Kasumi-1 (cell line): ENCODE measurements at places on chromosomes 3 and 15.
A peak's percentile ranks its signal among the peaks of the same experiment; 100 is the strongest.

DNA sequence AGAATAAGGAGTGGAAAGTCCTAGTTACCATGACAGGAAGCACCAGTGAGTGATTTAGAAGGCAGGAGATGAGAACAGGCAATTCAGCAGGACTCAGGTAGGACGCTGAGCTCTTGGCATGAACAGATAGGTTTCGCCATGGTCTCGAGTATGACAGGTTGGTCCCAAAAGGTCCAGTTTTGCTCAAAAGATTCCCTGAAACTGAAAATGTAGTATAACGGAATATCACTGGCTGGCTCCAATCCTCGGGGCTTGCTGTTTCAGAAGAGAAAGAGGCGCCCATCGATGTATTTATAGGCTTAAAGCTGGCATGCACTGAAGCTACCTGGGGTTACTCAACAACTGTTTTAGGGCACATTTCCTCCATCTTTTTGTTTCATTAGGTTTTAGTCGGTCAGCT, 59.2 kb downstream of the SRGAP3 start:
- DNase-seq, result no peak

- DNase-seq, result no peak
These were observed 43.4 kb downstream of the PPP2R3A start for GRCh38 chr3:136008732-136009470.

GRCh38 chr3:184757022-184757651, 45.3 kb upstream of the MAGEF1 start:
- DNase-seq, result peak; percentile 40

- DNase-seq, result no peak
These were observed 515.6 kb upstream of the SGO1 start for GRCh38 chr3:20701641-20702040.

DNA sequence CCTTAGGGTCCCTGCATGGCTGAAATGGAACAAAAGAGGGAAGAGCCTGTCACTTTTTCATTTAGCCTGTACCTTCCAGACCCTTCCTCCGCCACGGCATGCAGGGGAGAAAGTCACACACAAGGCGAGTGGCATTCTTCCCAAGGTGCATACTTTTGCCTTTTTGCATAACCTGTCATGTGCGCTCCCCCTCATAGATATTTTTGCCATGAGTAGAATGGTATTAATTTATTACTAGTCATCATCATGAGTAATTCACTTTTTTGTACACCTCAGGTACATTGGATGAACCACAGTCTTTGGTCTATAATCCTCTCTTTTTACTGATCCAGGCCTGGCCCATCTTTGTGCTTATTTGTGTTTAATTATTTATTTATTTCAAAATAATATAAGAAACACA, 8.9 kb upstream of the BUB1B start:
- DNase-seq, result no peak

DNA sequence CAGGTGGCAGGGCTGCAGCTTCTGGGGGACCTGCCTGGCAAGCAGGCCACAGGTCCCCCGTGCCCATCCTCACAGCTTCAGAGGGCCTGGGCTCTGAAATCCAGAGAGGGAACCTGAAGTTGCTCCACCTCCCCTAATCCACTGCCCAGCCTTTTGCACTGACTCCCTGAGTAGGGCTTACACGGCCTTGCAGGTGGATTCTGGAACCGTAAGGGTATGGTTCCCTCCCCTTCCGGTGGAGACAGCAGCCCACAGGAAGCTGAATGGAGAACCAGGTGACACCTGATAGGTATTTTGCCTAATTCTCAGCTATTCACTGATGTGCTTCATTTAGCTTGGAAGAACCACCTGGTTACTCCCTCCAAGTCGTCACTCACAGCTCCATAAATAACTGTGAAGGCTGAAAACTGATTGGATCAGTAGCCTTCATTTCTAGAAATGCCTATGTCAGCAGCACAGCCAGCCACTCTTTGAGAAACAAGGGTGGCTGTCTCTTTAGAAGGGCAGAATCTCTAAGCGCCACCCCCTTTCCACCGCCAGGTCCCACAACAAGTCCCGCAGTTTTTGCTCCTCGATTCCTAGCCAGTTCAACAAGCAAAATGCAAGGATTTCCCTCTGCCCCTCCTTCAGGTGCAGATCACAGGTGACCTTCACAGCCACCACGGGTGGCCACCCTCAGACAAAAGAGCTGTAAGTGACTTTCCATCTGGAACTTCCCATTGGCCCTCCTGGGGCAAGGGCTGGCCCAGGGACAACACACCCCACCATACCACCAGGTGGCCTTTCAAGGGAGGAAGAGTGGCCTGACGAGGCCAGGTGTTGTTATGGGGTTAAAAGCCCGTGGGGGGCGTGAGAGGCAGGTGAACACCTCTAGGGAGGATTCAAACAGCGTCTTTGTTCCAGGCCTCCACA, 112.9 kb downstream of the SEC22A start:
- DNase-seq, result no peak

- DNase-seq, result no peak
These were observed 178.1 kb downstream of the RORA start for GRCh38 chr15:61050844-61051568.

DNA sequence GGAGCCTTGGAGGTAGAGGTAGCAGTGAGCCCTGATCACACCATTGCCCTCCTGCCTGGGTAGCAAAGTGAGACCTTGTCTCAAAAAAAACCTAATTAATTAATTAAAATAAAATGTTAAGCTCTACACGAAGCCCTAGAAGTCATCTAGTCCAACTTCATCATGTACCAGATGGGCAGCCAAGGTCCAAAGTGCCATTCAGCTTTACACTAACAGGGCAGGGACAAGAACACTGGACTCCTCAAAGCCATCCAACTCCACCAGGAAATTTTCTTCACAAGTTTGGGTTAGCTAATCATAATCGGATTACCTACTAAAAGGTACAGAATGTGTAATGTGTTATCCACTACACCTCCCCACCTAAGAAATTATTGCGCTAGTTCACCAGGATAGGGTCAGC, 48.8 kb downstream of the WWTR1 start:
- no peak for DNase-seq

GRCh38 chr15:27764339-27764738, 334.8 kb downstream of the OCA2 start:
- DNase-seq, result no peak

DNA sequence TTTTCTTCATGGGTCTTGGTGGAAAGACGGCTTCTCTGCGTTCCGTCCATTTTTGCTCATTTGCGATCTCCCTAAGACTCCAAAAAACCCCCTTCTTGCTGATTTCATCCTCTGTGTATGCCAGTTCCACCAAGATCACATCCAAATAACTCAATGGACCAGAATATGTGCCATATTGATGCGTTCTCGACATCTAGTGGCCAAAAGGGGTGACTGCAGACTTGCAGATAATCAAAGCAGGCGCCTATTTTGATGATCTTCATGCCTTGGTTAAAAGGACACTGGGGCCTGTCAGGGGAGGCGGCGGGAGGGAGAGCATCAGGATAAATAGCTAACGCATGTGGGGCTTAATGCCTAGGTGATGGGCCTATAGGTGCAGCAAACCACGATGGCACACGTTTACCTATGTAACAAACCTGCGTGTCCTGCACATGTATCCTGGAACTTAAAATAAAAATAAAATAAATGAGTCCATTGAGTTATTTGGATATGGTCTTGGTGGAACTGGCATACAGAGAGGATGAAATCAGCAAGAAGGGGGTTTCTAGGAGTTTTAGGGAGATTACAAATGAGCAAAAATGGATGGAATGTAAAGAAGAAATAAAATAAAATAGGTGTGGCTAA, 104.2 kb upstream of the RAD18 start:
- DNase-seq, result peak; percentile 67

DNA sequence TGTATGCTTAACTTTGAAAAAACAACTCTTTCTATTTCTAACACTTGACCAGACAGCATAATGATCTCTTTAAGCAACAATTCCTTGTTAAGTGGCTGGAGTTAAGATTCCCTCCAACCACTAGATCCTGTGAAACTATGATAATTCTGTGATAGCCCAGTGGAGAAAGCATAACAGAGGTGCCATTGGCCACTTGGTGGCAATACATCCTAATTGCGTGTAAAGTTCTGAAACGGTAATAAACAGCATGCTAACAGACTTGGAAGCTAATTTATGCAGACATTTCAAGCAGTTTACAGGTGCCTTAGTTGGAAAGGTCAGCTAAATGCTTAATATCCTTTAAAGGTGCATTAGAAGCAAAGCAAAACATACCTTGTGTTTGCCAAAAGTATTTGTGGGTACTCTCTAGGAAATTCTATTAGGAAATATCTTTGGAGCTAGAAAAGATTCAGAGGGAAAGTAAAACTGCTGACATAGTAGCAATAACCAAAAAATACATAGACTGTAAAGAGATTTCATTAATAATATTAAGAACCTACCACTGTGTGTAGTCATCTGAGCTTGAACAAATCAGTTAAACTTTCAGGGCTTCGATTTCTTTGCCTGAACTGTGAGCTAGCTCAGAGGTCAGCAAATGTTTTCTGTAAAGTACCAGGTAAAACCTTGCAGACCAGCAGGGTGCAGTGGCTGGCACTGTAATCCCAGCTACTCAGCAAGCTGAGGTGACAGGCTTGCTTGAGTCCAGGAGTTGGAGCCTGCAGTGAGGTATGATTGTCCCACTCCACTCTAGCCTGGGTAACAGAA, 19.0 kb upstream of the CSTA start:
- peak; percentile 36 for DNase-seq

GRCh38 chr3:193389335-193389734, 10.8 kb upstream of the ATP13A5 start:
- DNase-seq, result no peak

GRCh38 chr3:109888026-109888425, 550.7 kb upstream of the DPPA4 start:
- DNase-seq, result no peak

DNA sequence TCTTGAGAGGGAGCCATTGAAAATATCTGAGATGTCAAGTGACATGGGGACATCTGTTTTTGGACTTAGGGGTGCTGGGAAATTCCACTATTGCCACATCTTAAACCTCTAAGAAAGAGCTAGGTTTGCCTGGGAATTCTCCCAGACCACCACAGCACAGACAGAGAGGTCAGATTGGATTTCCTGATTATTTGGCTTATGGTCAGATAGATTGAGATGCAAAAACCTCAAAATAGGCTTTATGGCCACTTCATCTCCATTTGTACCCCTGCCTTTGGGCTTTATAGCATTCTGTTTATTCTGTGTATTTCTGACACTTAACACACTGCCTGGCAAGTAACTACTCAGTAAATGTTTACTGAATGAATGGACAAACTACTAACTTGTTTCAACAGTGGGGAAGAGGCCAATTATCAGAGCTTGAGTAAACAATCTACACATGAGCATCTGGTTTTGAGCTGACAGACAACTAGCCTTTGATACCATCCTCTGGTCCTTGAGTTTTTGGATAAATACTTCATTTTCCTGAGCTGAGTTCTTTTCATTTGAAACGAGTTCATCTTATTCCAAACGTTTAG, 81.8 kb downstream of the TP63 start:
- no peak for DNase-seq

DNA sequence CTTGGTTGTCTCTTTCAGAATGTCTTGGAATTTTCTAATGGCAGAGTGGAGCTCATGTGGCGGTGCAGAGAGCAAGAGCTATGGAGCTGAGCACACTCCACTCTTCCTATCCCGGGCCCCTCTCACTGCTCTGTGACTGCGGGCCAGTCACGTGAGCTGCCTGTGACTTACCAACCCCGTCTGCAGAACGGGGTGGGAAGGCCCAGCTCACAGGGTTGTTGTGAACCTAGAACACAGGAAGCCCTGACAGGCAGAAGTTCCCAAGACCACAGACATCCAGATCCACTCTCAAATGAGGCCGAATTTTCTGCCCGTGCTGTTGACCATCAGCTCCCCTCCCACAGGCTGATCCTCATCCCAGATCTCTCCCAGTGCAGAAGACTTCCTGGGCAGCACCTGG, 35.5 kb upstream of the PLXNA1 start:
- peak; percentile 71 for DNase-seq

DNA sequence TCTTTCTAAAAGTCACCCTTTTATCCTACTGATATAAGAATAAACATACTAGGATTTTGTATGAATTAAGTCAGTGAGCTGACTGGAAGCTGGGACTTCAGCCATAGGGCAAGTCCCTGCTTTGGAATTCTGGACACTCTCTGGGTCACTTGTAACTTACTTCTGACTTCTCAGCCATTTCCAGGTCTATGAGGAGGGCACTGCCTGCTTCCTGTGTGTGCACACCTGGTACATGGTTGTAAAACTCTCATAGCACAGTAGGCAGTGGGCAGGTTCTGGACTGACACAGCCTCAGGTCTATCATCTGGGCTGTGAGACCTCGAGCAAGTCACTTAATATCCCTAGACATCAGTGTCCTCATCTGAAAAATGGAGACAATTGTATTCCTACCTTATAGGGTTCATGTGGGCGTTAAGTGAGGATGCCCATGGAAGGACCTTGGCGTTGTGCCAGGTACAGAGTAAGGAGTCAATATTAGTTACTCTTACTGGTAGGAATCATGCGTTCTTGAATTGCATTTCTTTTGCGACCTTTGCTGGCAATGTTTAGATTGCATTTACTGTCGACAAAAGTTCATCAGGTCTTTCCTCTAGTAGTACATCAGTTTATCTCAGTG, 27.5 kb upstream of the TGM5 start:
- DNase-seq, result no peak

- DNase-seq, result no peak
These were observed 2.7 kb downstream of the IMPDH2 start for GRCh38 chr3:49026536-49026935.

GRCh38 chr15:75339531-75340240, 3.8 kb downstream of the COMMD4 start:
- no peak for DNase-seq

GRCh38 chr15:90142216-90143165, 40.2 kb upstream of the IDH2 start:
- DNase-seq, result peak; percentile 38

DNA sequence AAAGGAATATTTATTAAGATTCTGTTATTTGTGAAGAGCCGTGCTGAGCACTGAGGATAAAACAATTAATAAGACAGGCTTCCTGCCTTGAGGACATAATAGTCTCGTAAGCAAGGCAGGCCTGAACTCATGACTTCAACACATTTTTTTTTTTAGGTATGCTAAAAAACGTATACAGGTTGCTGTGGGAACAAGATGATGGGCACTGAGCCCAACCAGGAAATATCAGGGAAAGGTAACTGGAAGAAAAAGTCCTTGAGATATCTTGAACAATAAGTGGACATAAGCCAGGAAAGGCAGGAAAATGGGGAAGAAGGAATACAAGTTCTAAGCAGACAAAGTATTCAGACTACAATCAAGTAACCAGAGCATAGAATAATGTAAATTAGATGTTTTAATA, 26.1 kb downstream of the CERS3 start:
- DNase-seq, result no peak

GRCh38 chr3:194900854-194901522, 215.3 kb downstream of the FAM43A start:
- peak; percentile 32 for DNase-seq

GRCh38 chr15:75064846-75065245, 41.5 kb downstream of the PPCDC start:
- no peak for DNase-seq

GRCh38 chr3:135970506-135971116, 5.1 kb downstream of the PPP2R3A start:
- DNase-seq, result peak; percentile 43
